ENCODE measurements at places on chromosomes 1 and 21. TPM values are rescaled to one million over a fixed set of nuclear protein-coding genes. Genes with fewer than 3 reads are reported as not detected.

DNA sequence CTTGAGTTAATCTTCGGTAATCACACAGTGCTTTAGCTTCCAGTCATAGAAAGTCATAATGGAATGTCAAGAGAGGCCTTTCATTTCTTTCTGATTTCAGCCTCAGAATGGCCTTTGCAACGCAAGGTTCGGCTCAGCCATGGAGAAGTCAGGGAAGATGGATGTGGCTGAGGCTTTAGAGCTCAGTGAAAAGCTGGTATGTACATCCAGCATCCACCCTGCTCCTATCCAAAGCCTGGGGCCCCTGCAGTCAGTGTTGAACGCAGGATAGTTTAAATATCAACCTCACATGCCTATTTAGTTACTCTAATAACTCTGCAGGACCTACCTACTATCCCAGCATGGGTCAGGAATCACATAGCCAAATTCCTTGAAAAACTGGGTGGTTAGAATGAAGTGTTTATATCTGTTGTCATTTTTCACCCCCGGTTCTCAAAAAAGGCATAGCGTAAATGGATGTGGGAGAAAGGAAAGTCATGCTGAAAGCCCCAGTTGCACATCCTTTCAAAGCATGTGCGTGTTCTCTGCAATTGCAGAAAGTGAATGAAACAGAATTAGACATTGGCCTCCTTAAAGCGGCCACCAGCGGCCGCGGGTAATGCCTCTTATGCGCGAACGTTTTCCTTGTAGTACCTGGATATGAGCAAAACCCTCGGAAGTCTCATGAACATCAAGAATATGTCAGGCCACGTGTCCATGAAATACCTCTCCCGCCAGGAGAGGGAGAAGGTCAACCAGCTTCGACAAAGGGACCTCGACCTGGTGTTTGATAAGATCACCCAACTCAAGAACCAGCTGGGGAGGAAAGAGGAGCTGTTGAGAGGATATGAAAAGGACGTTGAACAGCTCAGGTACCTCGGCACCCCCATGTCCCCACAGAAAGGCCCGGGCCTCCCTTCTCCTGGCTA, 28.8 kb upstream of the EFHD2 start:
- H3K4me1 ChIP-seq = peaks cover 5% of the 10 kb centered on the region
- no peaks in the 10 kb centered on the region for H3K36me3 ChIP-seq
- no peak overlapping the region for H3K4me3 ChIP-seq
- H3K27ac ChIP-seq = no peak overlapping the region
- DNase-seq = no peak

GRCh38 chr1:240484804-240485443, 127.0 kb downstream of the GREM2 start:
- no peaks in the 10 kb centered on the region for H3K27me3 ChIP-seq
- H3K4me3 ChIP-seq = no peak overlapping the region
- no peaks in the 10 kb centered on the region for H3K36me3 ChIP-seq
- no peak for DNase-seq
- no peaks in the 10 kb centered on the region for H3K4me1 ChIP-seq

GRCh38 chr21:36241717-36242116, 78.3 kb upstream of the MORC3 start:
- no peak overlapping the region for H3K4me3 ChIP-seq
- no peaks in the 10 kb centered on the region for H3K27me3 ChIP-seq
- H3K4me1 ChIP-seq = no peaks in the 10 kb centered on the region
- no peak overlapping the region for H3K27ac ChIP-seq
- no peak for DNase-seq

DNA sequence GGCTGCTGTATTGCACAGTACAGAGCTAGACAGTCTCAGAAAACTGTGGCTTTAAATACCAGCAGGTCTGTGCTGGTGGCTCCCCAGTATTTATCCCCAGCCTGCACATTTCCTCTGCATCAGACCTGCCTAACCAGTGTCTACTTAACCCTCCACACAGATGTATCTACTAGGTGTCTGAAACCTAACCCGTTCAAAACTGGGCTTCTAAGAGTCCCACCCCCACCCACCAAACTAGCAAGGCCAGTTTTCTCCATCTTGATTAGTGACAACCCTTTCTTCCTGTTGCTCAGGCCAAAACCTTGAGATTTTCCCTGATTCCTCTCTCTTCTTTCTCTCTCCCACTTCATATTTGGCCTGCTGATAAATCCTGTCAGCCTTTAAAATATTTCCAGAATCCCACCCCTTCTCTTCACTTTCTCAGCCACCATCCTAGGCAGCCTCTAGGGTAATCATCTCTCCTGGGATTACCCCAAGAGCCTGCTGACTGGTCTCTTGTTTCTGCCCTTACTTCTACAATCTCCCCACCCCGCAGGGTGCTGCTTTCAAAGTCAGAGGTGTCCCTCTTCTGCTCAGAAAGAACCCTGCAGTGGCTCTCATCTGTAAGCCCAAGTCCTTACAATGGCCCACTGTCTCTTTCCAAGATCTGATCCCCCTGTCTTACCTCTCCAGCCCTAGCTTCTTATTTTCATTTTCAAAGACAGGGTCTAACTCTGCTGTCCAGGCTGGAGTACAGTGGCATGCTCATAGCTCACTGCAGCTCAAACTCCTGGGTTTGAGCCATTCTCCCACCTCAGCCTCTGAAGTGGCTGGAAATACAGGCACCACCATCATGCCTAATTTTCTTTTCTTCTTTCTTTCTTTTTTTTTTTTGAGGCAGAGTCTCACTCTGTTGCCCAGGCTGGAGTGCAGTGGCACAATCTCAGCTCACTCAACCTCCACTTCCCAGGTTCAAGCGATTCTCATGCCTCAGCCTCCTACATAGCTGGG, 45.2 kb downstream of the H3-3A start:
- peaks cover 5% of the 10 kb centered on the region for H3K36me3 ChIP-seq
- H3K4me3 ChIP-seq = no peak overlapping the region
- no peak for DNase-seq
- H3K27me3 ChIP-seq = no peaks in the 10 kb centered on the region
- H3K27ac ChIP-seq = no peak overlapping the region

- no peaks in the 10 kb centered on the region for H3K4me1 ChIP-seq
- H3K36me3 ChIP-seq = no peaks in the 10 kb centered on the region
- no peak overlapping the region for H3K27ac ChIP-seq
- DNase-seq = no peak
- H3K4me3 ChIP-seq = no peak overlapping the region
- H3K27me3 ChIP-seq = no peaks in the 10 kb centered on the region
Measured at GRCh38 chr1:34794790-34795180, 2.0 kb downstream of the GJA4 start.

GRCh38 chr1:231036416-231036815, 3.6 kb downstream of the FAM89A start:
- H3K4me1 ChIP-seq = no peaks in the 10 kb centered on the region
- H3K4me3 ChIP-seq = no peak overlapping the region
- H3K27me3 ChIP-seq = no peaks in the 10 kb centered on the region

The CRNN gene
- not detected for total RNA-seq
